ENCODE measurements at places on chromosomes 4 and X.

GRCh38 chrX:68249903-68250302 lies 183.4 kb downstream of the OPHN1 start:
- no peak for DNase-seq

DNA sequence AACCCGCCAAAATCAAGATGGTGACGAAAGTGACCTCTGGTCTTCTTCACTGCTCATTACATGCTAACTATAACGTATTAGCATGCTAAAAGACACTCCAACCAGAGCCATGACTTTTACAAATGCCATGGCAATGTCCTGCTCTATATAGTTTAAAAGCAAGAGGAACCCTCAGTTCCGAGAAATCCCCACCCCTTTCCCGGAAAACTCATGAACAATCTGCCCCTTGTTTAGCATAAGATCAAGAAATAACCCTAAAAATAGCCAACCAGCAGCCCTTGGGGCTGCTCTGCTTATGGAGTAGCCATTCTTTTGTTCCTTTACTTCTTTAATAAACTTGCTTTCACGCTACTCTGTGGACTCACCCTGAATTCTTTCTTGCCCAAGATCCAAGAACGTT lies 463.5 kb upstream of the FAM241A start:
- no peak for DNase-seq

DNA sequence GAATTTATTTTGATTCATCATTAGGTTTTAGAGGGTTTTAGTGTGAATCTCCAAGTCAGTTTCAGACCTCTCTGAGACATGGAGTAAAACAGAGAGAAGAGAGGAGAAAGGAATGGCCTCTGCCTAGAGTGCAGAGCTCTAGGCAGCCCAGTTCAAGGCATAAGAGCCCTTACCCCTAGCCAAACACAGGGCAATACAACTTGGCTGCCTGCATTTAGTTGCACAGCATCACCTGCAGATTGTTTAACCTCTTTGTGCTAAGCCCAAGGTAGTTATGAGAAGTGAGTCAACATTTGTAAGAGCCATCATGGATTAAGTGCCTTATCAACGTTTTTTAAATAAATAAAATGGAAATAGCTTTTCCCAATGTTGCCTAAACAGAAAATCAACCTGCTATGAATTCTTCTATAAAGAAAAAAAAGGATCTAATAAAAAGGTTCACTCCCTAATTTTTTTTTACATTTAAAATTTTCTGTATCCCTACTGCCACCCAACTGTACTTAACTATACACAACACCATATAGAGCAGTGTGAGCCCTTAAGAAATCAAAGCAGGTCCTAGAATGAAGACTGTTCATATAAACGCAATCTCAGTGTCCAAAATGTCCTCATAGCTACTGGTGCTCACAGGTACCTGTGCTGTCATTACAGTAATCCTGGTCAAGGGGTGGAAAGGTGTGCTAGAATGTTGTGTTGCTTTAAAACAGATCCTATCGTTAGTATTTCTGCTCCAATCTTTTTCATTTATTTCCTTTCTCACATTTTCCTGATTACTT lies 36.0 kb downstream of the PF4 start:
- no peak for DNase-seq

- DNase-seq: no peak
Observed at GRCh38 chr4:53563824-53564223, 27.5 kb downstream of the LNX1 start.

GRCh38 chr4:30610361-30610760 lies 109.8 kb upstream of the PCDH7 start:
- DNase-seq: no peak

- DNase-seq: no peak
Observed at GRCh38 chrX:15750611-15751154, 12.6 kb downstream of the CA5B start.

Measured in NCI-H2171 treated with DMSO at 0.1 percent for 48 hours (cell line).